ENCODE measurements at places on chromosomes 4 and X.

DNA sequence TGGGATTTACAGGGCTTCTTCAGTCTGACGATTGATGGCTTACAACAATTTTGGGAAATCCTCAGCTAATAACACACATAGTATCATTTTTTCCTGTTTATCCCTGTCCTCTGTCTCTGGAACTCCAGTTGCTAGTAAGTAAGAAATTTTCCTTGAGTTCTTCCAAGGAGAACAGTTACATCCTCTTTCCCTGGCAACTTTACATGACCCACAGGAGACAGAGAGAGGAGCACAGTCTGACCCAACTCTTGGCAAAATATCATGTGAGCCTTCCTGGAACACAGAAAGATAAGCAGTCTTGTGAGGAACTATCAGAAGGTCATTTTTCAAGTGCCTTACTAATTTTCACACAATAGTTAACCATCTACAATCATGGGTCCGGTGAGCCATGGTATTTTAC is 578.7 kb upstream of the PABPC4L start:
- DNase-seq: no peak

DNA sequence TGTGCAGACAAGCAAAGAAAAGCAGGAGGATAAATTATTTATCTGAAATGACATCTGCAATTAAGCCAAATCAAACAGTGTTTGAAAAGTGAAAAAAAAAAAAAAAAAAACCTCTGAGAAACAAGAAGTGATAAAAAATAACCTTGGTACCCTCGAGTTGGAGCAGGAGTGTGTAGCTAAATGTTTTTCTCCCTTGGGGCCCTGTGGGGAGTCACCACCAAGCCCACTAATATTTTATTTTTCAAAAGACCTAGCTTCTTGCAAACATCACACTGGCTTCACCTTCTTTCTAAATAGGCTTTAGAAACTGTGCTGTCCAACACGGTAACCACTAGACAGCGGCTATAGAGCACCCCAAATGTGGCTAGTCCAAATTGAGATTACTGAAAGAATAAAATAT is 47.7 kb downstream of the SNX25 start:
- DNase-seq: no peak

- DNase-seq: no peak
These were observed 40.8 kb downstream of the DCTD start for GRCh38 chr4:182876427-182876826.

DNA sequence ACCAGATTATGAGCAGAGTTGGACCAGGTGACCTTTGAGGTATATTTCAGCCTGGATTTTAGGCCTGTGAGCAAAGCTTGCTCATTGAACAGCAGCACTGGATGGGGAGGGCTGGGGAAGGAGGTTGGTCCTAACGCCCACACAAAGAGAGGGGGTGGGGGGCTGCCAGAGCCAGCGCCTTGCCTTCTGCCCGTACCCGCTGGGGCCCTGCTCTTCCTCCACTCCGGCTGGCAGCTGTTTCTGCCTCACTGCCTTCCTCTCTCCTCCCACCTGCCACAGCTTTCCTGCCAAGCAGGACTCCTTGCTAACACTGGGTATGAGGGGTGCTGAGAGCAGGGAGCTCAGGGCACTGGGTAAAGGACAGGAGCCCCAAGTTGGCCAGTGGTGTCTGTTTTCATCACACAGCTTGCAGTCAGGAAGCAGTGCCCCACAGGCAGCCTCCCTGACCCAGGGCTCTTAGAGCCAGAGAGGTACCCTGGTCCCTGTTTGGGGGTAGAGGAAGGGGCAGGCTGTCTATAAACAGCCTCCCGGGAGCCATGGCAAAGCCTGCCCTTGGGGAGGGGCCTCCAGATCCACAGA is 6.1 kb downstream of the NALF2 start:
- DNase-seq: no peak

- no peak for DNase-seq
These were observed at the start of gene CD38 for GRCh38 chr4:15778289-15779241. Gene CD38 (plus strand): TSS chr4:15778328. CDS start chr4:15778415, 87 bp downstream.

- no peak for DNase-seq
These were observed 42.0 kb downstream of the ANXA5 start for GRCh38 chr4:121654738-121655137.

- DNase-seq: no peak
These were observed 64.2 kb upstream of the HGFAC start for GRCh38 chr4:3377557-3377956.

DNA sequence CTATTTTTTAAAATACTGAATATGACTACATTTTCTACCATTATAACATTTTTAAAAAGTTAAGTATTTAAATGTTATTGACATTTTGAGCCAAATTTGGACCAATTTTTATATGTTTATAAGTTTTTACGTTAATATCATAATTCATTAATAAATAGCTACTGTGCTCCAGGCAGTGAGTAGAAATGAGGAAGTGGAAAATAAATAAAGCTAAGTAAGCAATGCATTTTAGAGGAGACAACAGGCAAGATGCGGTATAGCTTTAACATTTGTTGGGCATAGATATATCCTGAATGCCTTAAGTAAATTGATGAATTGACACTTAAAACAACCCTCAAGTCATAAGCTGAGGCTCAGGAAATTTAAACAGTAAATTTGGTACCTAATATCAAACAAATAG is 474.8 kb downstream of the PCDH10 start:
- DNase-seq: no peak

- DNase-seq: no peak
These were observed 115.6 kb upstream of the SPIN4 start for GRCh38 chrX:63466690-63467089.

GRCh38 chrX:73728602-73729001 is 165.6 kb downstream of the CHIC1 start:
- no peak for DNase-seq

- DNase-seq: no peak
These were observed 238.6 kb downstream of the ASMT start for GRCh38 chrX:1853447-1853846.

GRCh38 chr4:188329521-188329920 is 190.3 kb downstream of the TRIML1 start:
- DNase-seq: no peak

GRCh38 chrX:44431194-44431593 is 87.7 kb upstream of the EFHC2 start:
- DNase-seq: peak; percentile 63

- DNase-seq: no peak
These were observed 41.6 kb upstream of the SLC25A4 start for GRCh38 chr4:185101354-185101890.

DNA sequence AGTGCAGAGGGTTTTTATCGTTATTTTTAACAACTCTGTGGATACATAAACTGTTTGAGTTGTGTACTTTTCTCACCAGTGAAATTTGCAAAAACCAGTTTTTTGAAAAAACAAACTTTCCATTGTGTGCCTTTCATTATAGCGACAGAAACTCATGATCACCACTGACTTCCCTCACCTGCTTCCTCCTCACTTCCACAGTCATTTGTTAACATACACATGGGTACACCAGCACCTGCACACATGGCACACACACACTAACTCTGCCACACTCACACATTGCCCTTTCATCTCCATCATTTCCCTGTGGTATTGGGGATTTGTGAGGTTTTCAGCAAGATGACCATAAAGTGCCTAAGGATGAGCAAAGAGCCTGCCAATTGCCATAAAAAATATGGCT is 20.6 kb downstream of the CLDN22 start:
- no peak for DNase-seq

GRCh38 chr4:124483048-124483906 is 229.3 kb downstream of the ANKRD50 start:
- no peak for DNase-seq

- DNase-seq: no peak
These were observed 750.4 kb upstream of the AGA start for GRCh38 chr4:178192611-178193010.

- DNase-seq: no peak
These were observed 430.7 kb downstream of the IDS start for GRCh38 chrX:149074398-149074797.

DNA sequence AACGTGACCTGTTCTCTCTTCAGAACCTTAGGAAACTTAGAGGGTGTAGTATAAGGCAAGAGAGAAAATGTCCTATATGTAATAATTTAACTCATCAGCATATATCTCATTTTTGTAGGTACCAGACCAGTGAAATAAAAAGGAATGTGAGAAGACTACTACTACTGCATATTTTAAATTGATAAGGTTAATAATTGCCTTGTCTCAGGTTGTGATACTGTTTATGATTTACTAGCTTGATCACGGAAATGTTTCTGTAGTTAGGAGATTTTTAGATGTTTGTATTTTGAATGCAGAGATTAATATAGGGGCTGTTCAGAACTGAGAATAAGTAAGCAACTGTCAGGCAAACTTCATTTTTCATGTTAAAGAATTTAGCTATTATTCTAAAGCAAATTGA is 1563.4 kb downstream of the C4orf33 start:
- no peak for DNase-seq

DNA sequence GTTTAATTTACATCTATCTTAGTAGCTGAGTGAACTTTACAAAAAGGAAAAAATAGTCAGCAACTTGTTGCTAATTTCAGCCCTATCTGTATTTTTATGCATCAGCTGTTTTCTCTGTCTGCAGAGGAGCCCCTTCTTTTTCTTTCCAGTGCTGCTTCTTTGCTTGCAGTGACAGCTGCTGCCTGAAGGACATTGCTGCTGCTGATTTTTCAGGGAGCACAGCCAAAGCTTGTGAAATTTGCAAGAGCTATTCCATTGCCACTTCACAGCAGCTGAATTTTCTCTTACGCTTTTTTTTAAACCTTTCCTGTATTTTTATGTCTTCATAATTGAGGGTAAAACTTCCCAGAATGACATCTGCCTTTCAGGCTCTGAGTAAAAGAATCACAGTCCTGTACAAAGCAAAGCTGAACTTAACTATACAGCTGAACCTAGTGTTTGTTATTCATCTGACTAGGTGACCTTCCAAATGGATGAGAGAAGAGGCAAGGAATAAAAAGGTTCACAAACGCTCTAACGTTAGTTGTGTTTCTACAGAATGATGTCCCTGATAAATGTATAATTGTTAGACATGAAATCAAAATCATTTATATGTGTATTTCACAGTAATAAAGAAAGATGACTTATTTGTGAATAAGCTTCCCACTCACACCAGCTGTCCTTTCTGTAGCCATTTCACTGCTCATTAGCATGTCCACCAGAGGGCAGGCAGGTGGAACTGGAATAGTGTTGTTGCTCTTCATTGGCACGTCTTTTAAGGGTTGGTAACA is 541.4 kb downstream of the ADGRL3 start:
- peak; percentile 49 for DNase-seq

DNA sequence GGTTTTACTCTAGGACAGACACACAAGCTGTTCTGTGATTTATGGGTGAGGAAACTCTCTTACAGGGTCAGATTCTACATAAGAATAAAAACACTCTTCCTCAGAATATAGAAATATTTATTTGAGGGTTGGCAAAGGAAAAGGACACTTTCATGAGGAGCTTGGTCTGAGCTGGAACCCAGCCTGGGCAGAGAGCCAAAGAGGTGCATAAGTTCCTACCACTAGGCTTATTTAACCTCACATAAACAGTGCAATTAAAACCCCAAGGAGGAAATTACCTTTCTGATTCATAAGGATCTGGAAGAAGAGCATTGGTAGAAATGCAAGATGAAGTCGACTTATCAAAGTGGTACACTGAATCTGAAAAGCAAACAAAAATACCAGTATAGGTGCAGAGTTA is 32.9 kb downstream of the SETD7 start:
- DNase-seq: no peak

DNA sequence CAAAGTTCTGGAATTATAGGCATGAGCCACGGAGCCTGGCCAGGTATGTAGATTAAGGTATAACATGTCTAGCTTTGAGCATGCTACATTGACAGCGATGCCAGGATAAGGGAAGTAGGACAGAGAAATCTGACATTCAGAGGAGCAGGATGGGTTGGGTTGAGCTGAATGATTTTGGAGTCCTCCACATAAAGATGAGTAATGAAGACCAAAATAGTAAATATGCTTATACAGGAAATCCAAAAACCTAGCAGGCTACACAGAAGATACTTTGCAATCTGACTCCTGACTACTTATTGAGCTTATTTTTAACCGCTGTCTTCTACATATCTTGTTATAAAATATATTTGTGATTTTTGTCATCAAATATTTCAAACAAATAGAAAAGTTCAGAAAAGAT is 69.7 kb downstream of the PDGFC start:
- no peak for DNase-seq

DNA sequence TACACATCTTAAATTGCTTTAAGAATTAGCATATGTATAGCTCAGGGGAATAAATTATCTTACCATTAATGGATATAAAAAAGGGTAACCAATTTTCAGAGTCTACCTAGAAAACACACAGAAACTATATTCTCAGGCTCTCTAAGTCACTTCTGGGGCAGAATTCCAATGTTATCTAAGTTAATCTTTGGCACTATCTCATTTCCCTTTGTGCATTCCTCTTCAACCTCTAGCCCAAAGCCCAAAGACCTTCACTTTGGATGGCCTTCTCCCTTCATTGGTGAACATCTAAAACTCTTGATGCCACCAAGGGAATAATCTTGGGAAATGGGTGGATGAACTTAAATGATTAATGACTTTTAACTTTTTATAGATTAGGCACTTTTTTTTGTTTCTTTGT is 108.3 kb downstream of the APBB2 start:
- no peak for DNase-seq

DNA sequence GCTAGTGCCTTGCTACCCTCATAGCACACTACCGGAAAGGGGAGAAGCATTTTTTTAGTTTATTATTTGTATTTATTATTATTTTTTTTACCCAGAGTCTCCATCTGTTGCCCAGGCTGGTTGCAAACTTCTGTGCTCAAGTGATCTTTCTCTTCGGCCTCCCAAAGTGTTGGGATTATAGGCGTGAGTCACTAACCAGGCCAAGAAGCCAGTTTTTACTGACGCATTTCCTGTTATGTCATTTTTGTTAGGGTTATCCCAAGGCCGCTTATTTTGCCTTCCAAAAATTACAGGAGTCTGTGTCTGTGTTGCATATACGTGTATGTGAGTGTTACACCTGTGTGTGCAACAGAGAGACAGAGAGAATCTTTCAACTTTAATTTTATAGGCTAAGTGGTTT is 404.5 kb downstream of the GBA3 start:
- peak; percentile 77 for DNase-seq

GRCh38 chrX:20857746-20858145 is 516.5 kb upstream of the CNKSR2 start:
- no peak for DNase-seq

DNA sequence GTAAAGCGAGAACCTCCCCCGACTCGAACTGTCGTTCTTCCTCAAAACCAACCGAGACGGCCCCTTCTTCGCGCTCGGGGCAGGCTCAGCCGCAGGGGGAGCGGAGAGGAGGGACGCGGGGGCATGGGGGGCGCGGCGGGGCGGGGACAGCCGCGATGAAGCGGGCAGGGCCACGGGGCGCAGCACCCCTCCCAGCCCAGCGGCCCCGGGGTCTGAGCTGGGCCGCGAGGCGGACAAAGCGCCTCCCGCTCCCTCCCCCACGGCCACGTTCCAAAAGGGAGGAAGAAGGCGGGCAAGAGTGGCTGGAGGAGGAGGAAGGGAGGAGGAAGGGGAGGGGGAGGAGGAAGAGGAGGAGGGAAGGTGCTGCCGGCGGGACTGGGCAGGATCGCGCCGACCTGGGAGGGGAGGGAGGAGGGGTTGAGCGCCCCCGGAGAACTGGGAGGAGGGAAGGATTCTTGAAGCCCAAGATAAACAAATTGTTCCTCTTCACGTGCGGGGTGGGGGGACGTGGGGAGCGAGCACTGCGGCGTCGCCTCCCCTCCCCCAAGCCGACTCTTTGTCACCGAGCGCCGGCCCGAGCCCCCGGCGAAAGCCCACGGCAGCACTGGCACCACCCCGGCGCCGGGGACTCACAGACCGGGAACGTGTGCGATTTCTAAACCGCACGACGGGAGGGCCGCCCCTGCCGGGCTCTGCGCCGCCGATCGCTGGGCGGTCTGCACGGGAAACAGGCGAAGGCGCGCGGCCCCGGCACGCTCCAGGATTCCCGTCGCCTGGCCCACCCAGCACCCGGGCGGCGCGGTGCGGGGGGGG is 2.9 kb downstream of the MAML3 start:
- peak; percentile 82 for DNase-seq
